Lower leg skin (tissue), 4 donors: ENCODE measurements at places on chromosomes 12 and 14.

- DNase-seq, result no peak
Measured at GRCh38 chr14:54058505-54058904, 101.9 kb upstream of the BMP4 start.

- peak; percentile 96 for DNase-seq
Measured at GRCh38 chr14:22822571-22823098, 7.1 kb upstream of the MRPL52 start.

- DNase-seq, result no peak
Measured at GRCh38 chr12:68290126-68290525, 36.7 kb upstream of the IL22 start.

DNA sequence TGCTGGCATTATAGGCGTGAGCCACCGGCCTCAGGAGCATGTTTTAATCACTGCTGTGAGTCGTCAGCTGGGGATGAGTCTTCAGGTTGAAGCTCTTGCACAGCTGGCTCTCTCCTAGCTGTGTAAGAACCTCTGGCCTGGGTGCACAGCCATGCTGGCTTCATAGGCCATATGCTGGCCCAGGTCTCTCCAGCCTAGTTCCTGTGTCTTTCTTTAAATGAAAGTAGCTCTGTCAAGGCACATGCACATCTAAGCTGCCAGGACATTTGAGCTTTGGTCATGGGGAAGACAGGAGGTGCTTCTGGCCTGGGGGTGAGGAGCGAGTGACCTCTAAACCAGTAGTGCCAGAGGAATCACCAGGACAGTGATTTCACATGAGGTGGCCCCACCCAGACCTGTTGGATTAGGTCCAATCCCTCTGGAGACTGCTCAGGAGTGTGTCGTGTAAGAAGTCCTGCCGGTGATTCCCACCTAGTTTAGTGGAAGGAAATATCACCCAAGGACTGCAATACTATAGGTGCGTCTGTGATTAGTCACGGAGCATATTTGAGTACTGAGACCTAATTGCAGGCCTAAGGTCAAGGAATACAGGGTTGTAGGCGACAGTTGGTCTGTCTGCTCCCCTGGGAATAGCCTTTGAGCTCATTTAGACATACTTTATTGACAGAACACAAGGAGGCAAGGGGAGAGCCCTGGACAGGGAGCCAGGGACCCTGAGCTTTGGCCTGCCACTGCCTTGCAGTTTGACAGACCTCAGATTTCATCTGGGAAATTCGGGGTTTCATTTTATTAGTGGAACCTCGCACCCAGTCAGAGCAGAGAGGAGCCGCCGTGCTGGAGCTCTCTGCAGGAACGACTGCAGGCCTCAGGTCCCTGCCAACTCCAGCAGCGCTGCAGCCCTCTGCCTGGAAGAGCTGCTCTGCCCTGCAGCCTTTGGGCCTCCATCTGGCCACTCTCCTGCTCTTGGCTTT lies 67.0 kb downstream of the ANKRD9 start:
- no peak for DNase-seq

GRCh38 chr14:100769035-100769939 lies 42.6 kb downstream of the DLK1 start:
- no peak for DNase-seq

GRCh38 chr12:80232837-80233236 lies 133.5 kb downstream of the OTOGL start:
- no peak for DNase-seq
